GM04504 (cell line): ENCODE measurements at places on chromosomes 7 and 10.

GRCh38 chr10:69337296-69338132, 59.2 kb downstream of the HK1 start:
- no peak for DNase-seq

- no peak for DNase-seq
Observed at GRCh38 chr10:90306187-90306586, 551.7 kb downstream of the HTR7 start.

DNA sequence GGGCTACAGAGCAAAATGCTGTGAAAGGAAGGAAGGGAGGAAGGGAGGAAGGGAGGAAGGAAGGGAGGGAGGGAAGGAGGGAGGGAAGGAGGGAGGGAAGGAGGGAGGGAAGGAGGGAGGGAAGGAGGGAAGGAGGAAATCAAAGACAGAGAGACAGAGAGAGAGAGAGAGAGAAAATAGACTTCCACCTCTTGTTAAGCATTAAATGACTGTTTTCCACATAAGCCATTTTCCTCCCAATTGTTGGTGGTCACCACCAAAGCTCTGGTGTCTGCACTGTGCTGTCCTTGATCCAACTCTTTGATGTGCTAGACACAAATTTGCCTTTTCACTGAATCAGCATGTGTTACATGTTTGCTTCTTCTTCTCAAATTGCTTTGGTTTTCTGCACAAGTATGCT, 90.7 kb upstream of the INHBA start:
- DNase-seq = no peak

DNA sequence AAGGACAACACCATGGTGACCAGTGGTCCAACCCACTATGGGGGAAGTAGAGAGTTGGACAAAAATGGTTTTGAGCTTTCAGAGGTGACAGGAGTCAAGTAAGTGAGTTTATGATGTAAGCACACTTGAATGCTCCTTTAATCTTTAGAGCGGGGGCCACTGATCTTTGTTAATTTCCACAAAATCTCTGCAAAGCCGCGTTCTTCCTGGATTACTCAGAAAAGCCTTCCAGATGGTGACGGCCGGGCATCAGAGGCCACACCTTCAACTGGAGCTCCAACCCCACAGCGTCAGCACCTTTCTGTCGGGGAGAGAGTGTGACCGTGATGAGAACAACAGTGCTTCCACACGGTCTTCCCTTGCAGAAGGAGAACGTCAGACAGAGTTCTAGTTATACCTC, 35.2 kb upstream of the KLF6 start:
- DNase-seq = no peak

DNA sequence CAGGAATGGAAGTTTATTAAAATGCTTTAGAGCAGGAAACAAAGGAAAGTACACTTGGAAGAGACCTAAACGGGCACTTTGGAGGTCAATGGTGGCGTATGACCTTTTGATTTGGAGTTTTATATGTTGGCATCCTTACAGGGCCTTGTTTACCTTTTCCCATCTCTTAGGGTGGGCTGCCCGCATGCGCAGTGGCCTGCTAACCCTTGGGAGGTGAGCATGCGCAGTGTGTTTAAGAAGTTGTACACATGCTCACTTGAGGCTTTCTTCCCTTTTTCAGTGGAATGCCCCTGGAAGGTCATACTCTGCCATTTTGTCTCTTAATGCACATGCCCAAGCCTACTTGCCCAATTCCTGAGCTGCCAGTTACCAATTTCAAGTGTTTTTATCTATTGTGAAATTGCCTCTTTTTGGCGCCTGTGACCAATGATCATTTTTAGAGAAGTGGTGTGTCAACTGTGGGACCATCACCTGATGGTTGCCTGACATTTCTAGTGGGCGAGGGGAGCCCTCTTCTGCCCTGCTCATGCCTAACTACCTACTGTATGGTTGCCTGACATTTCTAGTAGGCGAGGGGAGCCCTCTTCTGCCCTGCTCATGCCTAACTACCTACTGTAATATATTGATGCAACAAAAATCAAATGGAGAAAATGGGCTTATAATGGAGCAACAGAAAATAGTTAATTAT, 138.0 kb downstream of the PPP1R9A start:
- DNase-seq = peak; percentile 15

DNA sequence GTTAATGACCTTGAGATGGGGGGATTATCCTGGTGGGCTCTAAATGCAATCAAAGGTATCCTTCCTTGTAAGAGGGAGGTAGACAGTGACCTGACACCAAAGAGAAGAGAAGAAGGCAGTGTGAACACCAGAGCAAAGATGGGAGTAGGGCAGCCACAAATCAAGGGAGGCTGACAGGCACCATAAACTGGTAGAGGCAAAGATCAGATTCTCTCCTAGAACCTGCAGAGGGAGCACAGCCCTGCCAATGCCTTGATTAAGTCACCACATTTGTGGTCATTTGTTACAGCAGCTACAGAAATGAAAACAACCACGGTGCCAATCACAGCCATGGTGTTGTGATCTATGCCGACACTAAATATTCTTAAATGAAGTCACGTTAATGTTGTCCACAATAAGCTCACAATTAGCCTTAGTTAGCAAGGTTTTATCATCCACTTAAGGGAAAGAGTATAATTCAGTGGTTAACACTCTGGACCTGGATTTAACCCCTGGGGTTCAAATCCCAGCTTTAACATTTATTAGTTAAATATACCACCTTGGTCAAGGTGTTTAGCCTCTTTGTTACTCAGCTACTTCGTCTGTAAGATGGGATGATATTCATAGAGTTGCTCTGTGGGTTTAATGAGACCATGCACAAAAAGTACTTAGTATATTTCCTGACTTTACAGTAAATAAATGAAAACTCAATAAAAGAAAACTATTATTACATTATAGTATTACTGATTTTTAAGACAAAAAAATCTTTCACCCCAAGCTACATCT, 70.8 kb downstream of the SGMS1 start:
- no peak for DNase-seq

DNA sequence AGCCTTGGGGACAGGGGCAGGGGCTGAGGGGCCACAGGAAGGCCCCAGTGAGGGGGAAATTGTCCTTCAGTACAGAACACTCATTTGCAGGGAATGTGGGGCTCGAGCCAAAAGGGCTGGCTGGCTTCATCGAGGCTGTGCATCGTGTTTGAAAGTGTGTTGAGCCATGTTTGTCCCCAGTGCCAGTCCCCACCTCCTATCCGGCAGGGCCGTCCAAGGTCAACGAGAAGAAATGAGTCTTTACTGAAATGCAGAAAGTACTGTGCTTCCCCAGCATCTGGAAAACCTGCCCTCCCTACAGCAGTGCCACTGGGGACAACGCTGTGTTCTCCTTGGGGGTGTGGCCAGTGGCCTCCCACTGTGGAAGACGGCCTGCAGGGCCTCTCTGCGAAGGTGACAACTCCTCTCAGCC, 214.1 kb downstream of the KLF6 start:
- DNase-seq = no peak

GRCh38 chr7:128117691-128118090, 86.5 kb upstream of the LRRC4 start:
- no peak for DNase-seq

GRCh38 chr7:27933671-27934565, 194.0 kb downstream of the TAX1BP1 start:
- DNase-seq = peak; percentile 65
